ENCODE measurements at places on chromosomes 11 and 22.

DNA sequence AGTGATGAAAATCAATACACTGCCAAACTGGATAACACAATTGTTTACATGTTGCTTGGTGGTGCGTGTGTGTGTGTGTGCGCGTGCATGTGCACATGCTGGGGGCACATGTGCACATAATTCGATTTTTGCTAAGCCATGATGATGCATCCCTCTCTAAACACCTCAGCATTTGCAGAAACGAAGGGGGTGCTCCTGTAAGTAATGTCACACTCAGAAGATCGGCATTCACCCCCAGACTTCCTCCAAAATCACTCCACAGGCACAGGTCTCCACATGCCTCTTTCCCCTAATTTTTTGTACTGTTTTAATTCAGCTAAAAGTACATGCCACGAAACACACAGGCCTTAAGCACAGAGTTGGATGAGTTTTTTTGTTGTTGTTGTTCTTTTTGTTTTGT is 341.5 kb downstream of the SHANK2 start:
- DNase-seq = no peak

- no peak for DNase-seq
Observed at GRCh38 chr22:41078931-41079330, 13.5 kb upstream of the EP300 start.

- no peak for DNase-seq
Observed at GRCh38 chr11:17634776-17635550, 84.4 kb upstream of the MYOD1 start.

DNA sequence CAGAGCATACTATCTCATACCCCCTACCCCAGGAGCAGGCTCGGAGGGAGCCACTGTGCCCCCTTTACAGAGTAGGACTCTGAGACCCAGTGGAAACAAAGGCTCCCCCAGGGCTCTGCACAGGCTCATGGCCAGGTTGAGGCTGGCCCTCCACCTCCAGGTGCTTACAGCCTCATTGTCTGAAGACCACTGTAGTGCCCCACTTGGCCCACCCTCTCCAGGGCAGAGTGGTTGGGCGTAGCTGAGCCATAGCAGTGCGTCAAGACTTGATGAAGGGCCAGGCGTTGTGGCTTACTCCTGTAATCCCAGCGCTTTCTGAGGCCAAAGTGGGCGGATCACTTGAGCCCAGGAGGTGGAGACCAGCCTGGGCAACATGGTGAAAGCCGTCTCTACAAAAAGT is 1.7 kb downstream of the ANKRD13D start:
- DNase-seq = no peak

GRCh38 chr22:50677493-50678217 is 5.0 kb downstream of the SHANK3 start:
- no peak for DNase-seq

DNA sequence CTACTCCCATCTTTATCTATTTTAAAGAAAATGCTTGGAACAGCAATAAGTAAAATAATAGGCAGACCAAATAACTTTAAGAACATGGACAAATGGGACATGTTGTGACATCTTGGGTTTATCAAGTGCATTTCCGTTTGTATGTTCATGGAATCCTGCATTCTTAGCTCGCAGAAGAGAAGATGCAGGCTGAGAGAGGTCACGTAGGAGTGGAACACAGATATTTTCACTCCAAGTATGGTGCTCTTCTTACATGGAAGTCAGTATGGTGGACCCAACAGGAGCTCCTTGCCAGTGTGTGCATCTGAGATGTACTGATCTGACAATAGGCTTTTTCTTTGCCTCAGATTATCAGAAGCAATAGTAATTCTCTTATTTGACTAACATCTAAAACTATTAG is 1.7 kb downstream of the E2F8 start:
- no peak for DNase-seq

DNA sequence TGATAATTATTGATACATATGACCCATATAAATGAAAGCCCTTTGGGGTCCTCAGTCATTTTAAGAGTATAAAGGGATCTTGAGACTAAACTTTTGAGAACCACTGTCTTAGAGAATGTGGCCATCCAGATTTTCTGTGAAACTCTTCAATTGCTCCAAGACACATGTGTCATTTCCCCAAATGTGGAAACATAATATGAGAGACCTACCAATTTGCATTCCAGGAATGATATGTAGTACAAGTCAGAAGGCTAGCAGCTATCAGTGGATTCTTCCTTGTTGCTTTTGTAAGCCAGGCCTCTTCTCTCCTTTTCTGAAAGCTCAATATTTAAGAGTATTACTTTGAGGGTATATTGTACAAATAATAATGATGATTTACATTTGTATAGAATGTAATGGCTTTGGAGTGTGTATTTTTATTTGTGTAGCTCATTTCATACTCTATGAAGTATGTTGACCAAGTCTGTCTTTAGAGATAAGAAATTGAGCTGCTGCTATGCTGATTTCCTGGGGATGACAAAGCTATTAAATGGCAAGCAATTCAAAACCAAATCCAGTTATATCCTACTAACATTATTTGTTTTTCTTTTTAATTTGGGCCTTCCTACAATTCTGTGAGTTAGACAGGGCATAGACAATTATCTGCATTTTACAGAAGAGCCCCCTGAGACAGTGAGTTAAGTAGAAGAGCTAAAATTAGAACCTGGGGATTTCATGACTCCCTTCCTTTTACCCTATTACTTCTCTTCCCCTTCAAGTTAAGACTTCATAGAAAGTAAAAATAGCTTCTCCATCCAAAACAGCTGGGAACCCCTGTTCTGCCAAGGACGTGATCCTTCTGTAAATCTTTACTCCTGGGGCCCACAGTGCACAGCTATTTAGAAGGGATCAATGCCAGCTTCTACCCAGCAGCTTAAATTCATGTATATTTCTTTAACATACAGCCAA is 131.9 kb downstream of the WNT11 start:
- DNase-seq = no peak

- DNase-seq = no peak
Observed at GRCh38 chr22:22167791-22168189, 76.8 kb upstream of the VPREB1 start.

DNA sequence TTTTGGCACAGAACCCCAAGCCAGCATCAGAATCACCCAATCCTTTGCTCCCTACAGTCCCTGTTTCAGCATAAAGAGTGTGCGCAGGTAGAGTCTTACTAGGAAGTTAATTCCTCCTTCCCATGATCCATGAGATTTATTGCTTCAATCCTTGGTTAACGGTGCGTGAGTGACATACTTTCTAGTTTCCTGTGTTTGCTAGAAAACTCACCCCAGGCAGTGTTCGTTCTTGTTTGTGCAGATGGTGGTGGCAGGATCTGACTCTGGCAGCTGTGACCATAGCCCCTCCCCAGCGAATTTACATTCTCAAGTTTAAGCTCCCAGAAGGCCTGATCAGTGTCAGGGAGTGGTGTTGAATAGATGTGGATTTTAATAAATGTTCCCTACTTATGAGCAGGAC is 106.7 kb upstream of the CCT8L2 start:
- DNase-seq = no peak

DNA sequence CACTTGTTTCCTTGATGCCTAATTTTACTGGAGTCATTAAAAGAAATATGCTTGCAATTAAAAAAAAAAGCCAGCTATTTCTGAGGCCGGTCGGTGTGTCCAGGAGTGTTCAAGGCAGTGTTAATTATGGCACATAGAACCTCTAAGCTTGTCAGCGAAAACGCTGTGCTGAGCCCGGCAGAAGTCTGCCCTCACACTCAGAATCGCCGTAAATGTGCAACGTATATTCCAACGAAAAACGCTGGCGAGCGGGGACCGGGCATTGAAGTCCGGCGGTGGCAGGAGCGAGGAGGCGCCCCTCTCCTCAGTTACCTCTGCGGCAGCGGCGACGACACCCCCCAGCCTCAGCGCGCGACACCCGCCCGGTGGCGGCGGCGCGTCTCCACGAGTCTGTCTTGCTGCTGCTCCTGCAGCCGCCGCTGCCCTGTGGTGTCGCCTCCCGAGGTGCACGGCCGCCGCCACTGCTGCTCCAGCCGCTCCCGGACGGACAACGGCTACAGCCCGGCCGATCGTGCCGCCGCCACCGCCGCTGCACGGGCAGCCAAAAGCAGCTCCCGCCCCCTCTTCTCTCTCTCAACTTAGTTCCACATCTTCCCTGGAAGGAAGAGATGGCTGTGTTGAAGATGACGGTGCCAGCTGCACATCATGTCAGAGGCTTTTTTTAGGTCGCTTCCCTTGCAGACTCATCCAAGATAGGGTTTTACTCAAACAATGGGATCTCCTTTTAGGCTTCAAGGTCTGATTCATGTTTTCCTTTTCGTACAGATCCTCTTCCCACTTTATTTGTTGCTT is 56.0 kb downstream of the JAM3 start:
- no peak for DNase-seq

- DNase-seq = no peak
Observed at GRCh38 chr11:103434073-103434411, 324.8 kb downstream of the DYNC2H1 start.

GRCh38 chr22:49503896-49504521 is 323.7 kb downstream of the BRD1 start:
- DNase-seq = no peak

- DNase-seq = no peak
Observed at GRCh38 chr11:33540946-33541915, 159.4 kb downstream of the C11orf91 start.

- no peak for DNase-seq
Observed at GRCh38 chr11:120389693-120390584, 53.7 kb downstream of the ARHGEF12 start.

GRCh38 chr22:50308597-50308935 is 1.1 kb upstream of the PLXNB2 start:
- no peak for DNase-seq

DNA sequence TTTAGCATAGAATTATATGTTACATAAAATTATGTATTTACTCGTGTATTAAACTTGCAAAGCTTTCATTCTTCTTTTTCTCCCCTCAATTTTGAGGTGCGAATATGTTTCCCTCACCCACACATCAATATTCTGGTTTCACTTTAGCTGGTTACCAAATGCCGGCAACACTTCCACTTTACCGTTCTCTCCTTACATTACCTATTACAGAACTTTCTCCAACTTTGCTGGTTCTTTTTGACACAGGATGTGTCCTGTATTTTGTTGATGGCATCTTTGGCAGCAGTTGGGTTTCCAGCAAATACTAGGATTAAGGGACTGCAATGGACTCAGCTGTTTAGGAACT is 84.9 kb downstream of the PRR5L start:
- no peak for DNase-seq

- DNase-seq = no peak
Observed at GRCh38 chr11:57370941-57371340, 10.0 kb downstream of the PRG3 start.

DNA sequence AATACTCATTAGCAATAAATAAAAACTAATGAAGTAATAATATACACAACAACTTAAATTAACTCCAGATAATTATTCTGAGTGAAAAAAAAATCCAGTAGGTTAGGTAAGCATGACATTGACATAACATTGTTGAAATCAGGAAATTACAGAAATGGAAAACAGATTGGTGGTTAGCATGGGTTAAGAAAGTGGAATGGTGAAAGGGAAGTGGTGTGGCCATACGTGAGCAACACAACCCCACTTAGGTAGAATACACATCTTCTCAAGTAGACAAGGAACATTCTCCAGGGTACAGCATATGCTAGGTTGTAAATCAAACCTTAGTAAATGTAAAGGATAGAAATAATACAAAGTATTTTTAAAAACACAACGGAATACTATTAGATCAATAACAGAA is 30.2 kb upstream of the CLTCL1 start:
- no peak for DNase-seq

DNA sequence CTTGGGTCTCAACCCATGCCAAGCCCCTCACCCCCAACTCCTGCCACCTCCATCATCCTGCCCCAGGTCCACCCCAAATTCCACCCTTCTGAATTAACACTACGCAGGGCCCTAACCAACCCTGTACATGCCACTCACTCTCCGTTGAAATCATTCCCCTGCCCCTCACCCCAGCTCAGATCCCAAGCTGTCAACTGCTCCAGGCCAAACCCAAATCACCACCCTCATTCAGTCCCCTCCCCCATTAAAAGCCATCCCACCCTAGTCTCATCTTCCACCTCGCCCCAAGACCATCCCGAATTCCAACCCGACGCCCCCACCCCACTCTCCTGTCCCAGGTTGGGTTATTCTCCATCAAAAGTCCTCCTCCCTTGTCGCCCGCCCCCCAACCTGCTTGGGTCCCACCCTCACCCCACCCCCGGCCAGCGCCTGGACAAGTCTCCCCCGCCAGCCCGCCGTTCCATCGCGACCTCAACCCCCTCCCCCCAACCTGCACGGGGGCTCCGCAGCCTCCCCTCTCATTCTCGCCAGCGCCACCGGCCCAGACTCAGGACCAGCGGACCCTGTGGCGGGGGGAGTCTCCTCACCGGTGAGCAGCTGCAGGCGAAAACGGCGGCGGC is 466 bp downstream of the FAM168A start:
- DNase-seq = no peak

DNA sequence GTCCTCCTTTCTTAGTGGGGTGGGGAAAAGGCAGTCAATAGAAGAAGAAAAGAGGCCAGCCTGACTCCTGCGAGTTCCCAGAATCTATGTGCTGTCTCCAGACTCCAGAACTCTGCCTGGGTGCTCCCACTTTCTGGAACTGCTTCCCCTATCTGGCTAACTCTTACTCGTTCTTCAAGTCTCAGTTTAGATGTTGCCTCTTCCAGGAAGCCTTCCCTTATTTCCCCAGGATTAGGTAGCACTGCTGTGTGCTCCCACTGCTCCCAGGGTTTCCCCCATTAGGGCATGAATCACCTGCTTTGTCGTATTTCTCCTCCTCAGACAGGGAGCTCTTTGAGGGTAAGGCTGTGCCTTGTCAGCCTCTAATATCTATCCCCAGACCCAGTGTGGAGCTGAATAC is 17.5 kb upstream of the SYT7 start:
- no peak for DNase-seq

DNA sequence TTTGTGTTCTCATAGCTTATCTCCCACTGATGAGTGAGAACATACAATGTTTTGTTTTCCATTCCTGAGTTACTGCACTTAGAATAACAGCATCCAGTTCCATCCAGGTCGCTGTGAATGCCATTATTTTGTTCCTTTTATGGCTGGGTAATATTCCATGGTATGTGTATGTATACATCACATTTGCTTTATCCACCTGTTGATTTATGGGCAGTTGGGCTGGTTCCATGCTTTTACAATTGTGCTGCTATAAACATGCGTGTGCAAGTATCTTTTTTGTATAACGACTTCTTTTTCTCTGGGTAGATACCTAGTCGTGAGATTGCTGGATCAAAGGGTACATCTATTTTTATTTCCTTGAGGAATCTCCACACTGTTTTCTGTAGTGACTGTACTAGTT is 74.8 kb downstream of the ZNF280B start:
- DNase-seq = no peak

- DNase-seq = no peak
Observed at GRCh38 chr11:69921128-69922014, 102.2 kb upstream of the FGF3 start.

GRCh38 chr22:31569126-31569525 is 72.8 kb downstream of the SFI1 start:
- DNase-seq = no peak

DNA sequence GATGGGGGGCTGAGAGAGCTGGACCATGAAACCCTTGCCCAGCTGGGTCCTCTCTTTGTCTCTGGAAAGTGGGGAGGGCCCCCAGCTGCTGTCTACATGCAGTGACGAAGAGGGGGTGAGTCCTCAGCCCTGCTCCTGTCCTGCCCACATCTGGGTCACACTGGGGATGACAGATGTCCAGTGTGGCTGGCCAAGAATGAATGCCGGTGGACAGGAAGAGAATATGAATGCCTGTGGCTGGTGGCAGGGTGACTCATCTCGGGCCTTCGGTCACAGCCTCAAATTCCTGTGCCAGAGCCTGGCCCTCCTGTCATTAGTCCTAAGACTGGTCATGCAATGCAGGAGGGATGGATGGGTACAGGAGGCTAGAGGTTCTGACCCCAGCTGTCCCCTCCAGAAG is 2.2 kb upstream of the PNPLA3 start:
- no peak for DNase-seq
